ENCODE measurements at places on chromosomes 2 and 18.

- DNase-seq: no peak
Observed at GRCh38 chr2:220036431-220036830, 409.0 kb downstream of the SLC4A3 start.

DNA sequence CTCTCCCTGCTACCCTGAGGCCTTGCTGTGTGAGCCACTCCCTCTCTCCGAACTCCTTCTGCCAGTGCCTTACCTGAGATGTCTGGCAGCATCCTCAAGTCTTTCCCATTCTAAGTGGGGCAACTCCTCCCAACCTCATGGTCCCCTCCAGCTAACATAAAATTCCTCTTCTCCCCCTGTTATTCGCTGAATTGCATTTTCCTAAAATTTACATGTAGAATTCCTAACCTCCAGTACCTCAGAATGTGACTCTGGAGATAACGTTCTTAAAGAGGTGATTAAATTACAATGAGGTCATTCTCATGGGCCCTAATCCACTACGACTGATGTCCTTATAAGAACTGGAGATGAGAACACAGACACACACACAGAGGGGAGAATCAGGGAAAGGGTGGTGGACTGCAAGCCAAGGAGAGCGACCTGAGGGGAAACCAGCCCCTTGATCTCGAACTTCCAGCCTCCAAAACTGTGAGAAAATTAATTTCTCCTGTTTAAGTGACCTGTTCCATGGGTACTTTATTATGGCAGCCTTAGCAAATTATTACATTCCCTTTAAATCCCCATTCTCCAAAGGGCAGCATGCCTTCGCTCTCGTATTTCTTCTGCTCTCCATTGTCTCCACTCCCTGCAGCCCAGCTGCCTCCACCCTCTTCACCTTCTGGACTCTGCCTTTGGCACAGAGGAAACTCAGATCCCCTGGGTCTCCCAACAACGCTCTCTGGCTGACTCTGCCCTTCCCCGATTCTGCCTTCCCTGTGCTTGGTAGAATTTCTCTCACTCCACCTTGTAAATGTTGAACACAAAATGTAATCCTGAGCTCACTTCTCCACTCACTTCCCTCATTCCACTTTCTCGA lies 70.5 kb downstream of the TGIF1 start:
- no peak for DNase-seq

- DNase-seq: no peak
Observed at GRCh38 chr2:190794790-190795189, 85.8 kb upstream of the GLS start.

DNA sequence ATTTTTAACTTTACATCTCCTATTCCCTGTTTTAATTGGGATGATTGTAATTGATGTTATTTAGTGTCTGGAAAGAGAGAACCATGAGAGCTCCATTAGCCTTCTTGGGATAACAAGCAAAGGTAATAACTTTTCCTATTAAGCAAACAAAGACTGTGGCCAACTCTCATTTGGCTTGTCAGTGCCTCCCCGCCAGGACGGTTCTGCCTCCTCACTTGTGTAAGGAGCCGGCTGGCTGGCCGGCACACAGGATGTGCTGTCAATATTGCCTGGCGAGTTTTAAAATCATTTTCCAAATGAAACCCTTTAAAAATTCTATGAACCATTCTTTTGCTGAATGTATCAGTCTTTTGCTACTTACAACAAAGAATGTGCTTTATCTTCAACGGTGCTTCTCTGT lies 898.3 kb downstream of the CPS1 start:
- no peak for DNase-seq

DNA sequence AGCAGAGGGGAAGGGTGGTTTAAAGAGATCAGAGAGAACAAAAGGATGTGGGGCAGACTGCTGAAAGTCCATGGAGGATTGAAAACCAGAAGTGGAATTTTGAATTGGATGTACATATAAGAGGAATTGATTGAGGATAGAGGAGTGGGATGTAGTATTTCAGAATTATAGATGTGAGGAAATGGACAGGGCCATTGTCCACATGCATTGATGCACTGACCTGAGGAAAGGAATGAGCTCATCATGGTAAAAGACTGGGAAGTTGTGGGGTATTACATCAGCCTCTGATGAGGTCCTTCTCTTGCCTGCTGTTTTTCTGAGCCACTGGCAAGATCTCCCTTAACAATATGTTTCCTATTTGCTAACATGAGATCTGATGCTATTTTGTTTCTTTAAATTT lies 365.7 kb upstream of the FANCL start:
- no peak for DNase-seq

- no peak for DNase-seq
Observed at GRCh38 chr2:162063281-162063680, 10.7 kb downstream of the DPP4 start.

DNA sequence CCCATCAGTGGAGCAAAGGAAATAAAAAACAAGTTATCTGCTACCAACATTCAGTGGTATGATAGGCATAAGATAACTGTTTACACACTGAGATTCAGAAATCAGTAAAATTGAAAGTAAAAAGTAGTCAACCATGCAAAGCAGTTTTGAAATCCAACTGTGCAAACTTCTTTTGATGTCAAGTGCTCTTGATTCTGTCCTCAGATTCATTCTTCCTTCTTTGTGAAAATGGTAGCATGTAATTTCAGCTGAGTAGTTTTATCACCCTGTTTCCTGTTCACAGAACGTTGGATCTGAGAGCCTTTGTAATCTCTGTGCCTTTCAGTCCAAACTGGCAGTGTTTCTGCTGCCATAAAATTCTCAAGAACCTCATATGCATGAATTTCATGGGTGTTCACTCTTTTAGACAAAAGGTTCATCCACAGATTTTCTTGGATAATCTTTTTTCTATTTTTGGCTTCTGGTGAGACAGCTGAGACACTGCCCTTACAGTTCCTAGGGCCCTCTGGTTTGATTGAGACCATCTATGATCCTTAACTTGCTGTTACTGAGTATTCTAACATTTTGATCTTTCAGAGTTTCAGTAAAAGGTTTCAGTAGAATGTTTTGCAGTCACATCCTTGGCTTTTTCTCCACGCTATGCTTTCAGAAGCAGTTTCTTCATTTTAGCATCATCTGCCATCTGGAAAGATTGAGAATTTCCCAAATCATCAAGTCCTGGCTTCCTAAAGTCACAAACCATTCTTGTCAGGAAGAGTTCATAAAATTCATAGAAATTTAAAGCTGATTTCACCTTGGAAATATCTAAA lies 272.3 kb upstream of the EPHA4 start:
- no peak for DNase-seq

DNA sequence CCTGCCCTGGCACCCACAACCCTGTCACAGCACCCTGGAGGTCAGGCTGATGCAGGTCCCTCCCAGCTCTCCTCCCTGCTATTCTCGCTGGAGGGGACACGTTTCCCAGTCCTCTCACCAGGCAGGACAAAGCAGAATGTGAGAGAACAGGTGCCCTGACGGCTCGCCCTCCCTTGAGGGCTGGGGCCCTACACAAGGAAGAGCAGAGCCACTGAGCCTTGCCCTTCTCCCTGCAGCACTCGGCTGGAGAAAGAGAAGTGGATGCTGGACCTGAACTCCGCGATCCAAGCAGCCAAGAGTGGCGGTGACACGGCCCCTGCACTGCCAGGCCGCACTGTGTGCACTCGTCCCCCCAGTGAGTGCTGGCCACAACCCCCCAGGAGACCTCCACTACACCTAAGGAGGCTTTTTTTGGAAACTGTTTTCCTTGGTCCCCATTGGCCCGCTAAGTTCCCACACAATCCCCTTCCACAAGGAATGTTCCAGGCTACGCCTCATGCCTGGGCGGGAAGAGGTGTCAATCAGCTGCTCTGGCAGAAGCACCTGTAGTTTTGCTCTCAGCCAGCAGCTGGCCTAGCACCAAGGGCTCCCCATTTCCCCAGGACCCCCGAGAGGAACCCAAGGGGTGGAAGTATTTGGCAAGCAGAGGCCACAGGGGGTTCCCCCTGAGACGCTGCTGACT lies 17.4 kb downstream of the STK25 start:
- no peak for DNase-seq

- no peak for DNase-seq
Observed at GRCh38 chr2:118989481-118989880, 47.5 kb downstream of the MARCO start.

GRCh38 chr2:146762786-146763185 lies 1082.0 kb upstream of the ACVR2A start:
- no peak for DNase-seq

- no peak for DNase-seq
Observed at GRCh38 chr2:127313406-127313805, 19.5 kb upstream of the ERCC3 start.

DNA sequence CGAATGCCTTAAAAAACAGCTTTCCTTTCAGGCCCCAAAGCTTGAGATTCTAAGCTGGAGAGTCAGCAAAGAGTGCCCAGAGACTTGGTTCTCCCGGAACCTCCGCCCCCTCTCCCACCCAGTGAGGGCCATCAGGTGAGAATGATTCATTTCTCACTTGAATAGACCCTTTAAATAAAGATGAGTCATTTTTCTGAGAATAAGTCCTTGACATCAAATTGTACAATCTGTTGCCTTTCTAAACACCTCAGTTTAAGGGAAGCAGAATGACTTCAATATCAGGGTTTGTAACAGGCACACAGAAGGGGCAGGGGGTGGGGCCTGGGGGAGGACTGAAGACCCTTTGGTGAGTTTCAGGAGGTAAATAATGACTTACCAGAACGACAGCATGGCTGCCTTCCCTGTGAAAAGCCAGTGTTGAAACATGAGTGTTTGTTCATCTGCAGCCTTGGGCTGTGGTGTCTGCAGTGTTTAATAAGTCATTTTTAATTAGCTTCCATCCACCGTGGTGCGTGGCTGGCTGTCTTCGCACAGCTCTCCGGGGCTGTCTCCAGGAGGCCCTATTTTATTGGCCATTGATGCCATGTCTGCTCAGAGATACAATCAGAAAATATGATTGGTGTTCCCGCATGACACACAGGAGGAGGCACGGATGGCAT lies 134.9 kb upstream of the ZNF236 start:
- DNase-seq: no peak

DNA sequence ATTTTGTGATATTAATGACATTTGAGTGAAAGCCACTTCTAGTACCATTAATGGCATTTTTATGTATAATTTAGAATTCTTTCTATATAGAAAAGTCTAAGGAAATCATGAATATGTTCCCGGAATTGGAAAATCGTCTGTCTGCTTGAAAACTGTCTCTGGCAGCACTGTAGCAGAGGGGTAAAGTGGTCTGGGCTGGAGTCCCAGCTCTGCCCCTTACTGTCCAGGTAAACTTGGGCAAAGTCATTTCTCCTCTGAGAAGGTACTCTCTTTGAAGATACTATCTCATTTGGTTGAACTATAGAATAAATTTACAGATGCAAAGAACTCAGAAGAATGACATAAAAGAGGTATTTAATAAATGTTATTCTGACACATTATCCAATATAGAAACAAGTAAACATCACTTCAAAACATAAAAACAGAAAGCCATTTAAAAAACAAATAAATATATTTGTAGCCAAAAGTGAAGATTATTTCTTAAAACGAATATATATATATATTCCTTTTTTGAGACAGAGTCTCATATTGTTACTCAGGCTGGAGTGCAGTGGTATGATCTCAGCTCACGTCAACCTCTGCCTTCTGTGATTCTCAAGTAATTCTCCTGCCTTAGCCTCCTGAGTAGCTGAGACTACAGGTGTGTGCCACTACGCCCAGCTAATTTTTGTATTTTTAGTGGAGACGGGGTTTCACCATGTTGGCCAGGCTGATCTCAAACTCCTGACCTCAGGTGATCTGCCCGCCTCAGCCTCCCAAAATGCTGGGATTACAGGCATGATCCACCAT lies 149.8 kb upstream of the ITGA4 start:
- DNase-seq: no peak

GRCh38 chr2:152359573-152360363 lies 24.8 kb downstream of the FMNL2 start:
- DNase-seq: no peak

DNA sequence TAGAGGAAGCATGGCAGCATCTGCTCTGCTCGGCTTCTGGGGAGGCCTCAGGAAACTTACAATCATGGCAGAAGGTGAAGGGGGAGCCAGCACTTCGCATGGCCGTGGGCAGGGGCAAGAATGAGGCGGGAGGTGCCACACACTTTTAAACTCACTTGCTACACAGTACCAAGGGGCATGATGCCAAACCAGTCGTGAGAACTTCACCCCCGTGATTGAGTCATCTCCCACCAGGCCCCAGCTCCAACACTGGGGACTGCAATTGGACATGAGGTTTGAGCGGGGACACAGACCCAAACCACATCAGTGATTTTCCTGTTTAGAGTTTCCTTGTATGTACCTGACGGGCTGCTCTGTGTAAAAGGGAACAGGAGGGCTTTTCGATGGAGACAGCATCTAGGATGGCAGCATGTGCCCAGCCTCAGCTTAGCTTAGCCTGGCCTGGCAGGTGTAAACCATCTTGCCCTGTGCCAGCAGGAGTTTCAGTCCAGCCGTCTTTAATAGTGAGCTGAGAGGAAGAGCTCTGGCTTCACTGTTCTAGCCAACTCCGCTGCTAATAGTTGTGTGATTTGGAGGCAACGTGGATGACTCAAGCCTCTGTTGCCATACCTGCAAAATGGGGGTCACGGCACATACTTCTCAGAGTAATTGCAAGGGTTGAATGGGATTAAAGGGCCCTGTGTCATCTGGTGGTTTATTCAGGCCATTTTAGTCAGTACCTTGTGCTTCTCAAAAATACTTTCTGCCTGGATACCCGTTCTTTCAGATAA lies 101.8 kb downstream of the ASAP2 start:
- no peak for DNase-seq

DNA sequence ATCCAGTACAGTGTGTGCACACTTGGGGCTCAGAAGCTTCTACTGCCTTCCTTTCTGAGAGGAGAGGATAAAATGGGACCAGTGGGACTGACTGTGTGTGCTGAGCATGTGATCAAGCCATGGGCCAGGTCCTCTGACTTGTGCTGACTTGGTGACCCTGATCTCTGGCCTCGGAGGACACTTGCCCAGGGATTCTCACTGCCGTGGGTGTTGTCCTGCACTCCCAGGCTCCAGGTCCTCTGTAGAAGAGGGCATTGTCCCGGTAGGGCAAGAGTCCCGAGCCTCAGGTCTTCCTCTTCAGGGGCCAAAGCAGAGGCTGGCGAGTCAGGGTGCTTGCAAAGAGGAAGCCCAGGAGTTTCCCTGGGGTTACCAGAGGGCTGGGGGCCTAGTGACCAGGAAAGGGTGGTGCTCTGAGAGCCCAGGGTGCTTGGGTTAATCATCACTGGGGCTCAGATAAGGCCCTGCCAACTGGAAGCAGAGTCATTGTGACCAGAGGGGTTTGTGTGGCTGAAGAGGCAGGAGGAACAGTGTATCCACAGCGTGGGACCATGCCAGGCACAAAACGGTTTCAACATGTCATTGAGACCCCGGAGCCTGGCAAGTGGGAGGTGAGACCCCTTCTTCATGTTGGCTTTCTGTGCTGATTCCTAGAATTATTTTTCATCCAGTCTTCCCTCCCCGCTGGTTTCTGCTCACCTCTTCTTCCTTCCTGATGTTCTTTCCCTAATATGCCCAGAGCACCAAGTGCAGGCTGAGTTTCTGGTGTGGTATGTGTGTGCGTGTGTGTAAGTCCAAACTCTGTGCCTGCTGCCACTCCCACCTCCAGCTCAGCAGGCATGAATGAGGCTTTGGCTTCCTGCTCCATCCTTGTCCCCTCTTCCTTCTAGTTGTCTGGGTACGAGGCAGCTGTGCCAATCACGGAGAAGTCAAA lies at the start of gene GCKR:
Gene GCKR, plus strand, starts transcription at position 483 of the 931 bp plus-strand sequence. Its CDS starts 66 bp downstream, at position 549.
- no peak for DNase-seq

All from muscle of back (tissue), 13 donors.